EL (cell line): ENCODE measurements at places on chromosomes 7 and 10.

DNA sequence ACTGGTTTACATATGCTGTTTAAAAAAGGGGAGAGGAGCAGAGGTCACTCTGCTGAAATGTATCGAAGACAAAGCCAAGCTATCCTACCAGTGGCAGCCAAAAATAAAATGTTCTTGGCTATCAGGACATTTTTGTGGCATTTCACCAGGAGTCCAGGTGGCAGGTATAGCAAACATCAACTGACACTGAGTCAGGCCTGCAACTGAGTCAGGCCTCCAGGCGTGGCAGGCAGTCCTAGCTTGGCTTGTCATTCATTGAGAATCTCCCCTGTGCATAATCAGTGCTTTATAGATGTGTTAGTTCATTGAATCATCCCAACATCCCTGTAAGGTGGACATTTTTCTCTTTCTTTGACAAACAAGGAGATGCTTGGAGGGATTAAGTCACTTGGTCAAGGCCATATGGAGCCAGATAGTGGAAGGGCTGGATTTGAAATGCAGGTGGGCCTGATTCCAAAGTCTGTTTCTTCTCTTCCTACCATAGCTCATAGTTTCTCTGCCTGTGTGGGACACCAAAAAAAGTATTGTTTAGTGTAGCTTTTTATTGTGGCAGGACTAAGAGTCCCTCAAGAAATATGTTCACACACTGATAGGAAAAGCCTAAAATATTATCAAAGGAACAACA is 4.3 kb downstream of the DYNC1I1 start:
- DNase-seq, result no peak

DNA sequence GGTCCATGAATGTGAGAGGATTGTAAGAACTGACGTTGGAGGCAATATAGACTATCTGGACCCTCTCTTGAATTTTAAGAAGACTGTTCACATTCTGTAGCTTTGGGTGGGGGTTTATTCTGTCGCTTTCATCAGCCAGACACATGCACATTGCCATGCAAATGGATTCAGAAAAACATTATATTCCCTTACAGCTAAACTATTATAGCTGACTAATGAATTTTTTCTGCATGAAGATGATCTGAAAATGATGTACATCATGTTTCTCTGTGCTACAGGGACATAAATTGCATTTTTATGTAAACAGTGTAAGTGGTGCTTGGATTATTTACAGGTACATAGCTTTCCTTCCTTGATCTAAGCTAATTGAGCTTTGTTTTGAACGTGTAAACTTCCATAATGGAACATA is 1.5 kb downstream of the MET start:
- no peak for DNase-seq

- DNase-seq, result no peak
Measured at GRCh38 chr10:15455456-15455855, 84.4 kb upstream of the FAM171A1 start.

DNA sequence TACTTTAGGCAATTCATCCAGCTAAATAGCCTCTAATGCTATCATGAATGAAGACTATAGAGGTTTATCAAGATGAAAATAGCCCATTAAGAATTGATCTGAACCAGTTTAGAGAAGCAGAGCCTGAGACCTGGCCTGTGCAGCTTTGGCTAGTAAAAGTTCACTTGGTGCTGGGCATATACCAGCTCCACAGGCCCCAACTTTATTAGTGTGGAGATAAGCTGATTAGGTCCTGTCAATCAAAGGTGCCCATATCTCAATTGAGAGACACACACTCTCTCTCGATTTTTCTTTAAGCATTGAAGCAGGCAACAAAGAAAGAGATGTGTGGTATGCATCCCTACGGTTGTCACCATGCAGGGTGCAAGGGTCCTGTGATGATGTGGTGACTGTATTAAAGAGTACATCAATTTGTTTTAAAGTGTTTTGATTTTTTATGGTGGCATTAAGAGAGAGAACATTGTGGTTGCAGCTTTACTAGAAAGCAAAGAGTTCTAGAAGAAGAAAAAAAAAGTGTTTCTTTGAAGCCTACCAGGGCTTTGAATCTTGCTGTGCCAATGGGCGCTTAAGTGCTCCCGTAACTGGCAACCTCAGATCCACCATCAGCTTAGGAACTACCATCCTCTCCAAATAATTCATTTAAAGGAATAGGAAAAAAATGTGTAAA is 111.6 kb downstream of the VTI1A start:
- no peak for DNase-seq

DNA sequence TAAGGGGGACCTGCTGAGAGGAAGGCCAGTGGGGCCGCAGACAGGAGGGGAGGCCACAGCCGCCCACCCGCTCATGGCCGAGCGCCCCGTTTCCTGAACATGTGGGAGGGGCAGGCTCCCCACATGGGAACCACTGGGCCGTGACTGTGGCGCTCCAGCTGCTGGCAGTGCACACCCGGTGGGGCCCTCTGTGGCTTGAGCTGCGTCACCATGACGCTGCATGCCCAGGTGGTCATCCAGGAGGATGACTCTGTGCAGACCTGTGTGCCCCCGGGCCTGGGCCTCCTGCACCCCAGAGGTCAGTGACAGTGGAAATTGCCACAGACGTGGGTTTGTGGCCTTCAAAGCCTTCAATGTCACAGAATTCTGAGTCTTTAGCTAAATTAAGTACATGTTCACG is 85.1 kb downstream of the MGMT start:
- DNase-seq, result no peak
